NCI-H1105 (cell line): ENCODE measurements at places on chromosomes 5 and 9.
A peak's percentile ranks its signal among the peaks of the same experiment; 100 is the strongest.

GRCh38 chr9:15249042-15249818, 57.8 kb downstream of the TTC39B start:
- no peak for DNase-seq

DNA sequence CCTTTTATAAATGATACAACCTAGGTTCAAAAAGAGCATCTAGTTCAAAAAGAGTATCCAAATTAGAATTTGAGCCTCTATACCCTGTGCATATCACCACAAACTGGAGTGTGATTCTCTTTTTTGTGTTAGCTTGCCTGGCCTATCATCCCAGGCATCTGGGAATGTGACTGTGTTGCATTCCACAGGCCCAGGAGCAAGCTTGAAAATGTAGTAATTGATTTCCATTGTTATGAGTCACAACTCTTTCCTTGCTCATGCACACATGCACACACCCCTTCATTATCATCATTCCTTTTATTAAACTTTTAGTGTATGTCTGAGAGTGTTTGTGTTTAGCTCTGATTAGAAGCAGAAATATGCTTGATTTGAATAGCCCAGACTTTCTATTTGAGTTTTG, 75.2 kb downstream of the FCHO2 start:
- no peak for DNase-seq

- DNase-seq = no peak
These were observed 40.2 kb upstream of the TAS2R1 start for GRCh38 chr5:9670371-9670770.

- DNase-seq = no peak
These were observed 153.6 kb downstream of the TRIO start for GRCh38 chr5:14296533-14297331.

GRCh38 chr9:33379666-33380389, 22.5 kb downstream of the AQP7 start:
- no peak for DNase-seq

DNA sequence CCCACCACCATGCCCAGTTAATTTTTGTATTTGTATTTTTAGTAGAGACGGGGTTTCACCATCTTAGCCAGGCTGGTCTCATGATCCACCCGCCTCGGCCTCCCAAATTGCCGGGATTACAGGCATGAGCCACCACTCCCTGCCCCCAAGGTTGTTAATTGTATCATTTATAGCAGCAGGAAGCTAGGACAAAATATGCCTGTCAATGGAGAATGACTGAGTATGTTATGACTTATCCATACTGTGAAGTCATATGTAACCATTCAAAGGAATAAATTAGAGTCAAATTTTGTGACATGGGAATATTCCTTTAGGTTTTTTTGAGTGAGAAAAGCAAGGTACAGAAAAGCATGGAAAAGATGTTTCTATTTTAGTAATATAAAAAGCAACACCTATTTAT, 3.9 kb upstream of the DAB2 start:
- DNase-seq = no peak

DNA sequence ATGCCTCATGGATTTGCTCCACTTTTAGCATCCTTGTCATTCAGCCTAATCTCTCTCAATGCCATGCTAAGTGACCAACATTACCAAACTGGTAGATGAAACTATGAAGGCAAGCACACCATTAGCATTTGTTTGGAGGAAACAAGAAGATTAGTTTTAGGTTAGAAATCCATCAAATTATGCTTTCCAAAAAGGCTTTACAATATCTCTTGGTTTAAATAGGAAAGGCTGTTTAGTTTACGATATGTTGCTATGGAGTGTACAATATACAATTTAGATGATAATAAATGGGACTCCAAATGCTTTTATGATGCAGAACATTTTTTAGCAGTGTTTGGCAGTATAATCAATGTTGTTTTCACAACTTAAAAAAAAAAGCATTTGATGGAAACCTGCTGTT, 47.8 kb upstream of the CTXN3 start:
- no peak for DNase-seq

DNA sequence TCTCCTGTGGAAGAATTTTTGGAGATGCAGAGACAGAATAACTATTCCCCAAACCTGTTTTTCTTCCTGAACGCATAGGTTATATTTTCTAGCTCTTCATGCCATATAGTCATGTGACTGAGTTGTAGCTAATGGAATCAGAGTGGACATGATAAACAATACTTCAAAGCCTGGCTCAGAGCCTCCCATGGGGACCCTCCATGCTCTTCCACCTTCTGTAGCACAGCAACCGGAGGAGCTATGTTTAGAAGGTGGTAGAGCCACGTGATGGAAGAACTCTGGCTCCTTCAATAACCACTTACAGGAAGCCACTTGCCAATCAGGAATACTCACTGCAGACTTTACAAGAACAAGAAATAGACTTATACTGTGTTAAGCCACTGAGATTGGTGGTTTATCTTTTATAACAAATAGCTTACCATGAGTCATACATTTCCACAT, 39.2 kb downstream of the NADK2 start:
- DNase-seq = no peak

DNA sequence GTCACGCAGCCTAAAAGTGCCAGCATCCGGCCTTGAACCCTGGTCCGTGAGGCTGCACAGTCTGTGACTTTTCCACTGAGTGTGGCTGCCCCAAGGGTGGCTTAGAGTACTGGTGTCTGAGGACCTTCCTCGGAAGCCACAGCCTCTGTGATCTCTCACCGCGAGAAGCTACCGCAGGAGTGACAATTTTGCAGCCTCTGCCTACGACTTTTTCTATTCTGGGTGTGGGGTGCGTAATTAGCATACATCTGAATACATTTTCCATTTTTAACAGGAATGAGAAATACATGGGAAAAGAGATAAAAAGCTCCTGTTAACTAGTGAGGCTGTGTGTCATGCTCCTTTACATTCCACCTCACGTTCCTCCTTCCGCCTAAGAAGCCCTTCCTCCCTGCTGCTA, 48.3 kb upstream of the HRH2 start:
- DNase-seq = no peak

DNA sequence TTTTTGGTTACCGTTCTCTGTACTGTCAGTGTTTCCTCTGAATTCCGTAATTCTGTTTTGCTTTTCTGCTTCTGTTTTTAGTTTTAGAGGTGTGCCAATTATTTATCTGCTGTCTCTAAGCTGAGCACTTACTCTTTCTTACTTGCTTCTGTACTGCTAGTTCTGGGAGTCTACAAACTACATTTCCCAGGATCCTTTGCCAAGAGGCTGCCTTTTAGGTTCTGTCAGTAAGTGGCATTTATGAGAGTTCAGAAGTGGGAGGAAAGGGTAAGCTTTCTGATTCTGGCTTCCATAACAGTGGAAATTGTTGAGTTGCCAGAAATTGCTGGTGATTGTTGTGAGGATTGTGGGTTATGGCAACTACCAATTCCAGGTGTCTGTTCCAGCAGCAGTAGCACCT, 102.4 kb downstream of the OSTF1 start:
- no peak for DNase-seq

DNA sequence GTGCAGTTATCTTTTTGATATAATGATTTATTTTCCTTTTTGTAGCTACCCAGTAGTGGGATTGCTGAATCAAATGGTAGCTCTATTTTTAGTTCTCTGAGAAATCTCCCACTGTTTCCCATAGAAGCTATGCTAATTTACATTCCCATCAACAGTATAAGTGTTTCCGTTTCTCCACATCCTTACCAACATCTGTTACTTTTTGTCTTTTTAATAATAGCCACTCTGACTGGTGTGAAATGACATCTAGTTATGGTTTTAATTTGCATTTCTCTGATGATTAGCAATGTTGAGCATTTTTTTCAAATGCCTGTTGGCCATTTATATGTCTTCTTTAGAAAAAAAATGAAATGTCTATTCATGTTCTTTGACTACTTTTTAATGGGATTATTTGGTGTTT, 94.7 kb downstream of the SERINC5 start:
- DNase-seq = no peak

- DNase-seq = no peak
These were observed 43.2 kb upstream of the FOXE1 start for GRCh38 chr9:97809666-97810344.

GRCh38 chr5:140267201-140267540, 35.7 kb downstream of the PFDN1 start:
- DNase-seq = no peak

DNA sequence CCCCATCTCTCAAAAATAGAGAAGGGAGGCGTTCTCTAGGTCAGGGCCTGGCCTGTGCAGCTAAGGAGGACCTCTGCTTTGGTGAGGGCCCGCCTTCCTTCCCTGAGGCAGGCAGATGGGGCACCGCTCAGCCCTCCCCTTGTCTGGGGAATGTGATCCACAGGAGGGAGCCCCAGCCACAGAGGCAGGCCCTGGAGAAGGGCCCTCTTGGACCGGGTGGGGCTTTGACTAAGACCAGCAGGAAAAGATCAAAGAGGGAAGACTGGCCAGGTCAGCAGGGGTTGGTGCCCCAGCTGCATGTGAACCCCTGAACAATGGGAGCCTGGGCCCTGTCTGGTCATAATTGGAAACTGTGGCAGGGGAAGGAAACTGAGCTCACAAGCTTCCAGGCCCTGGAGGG, 21.9 kb downstream of the PTPA start:
- DNase-seq = no peak

- no peak for DNase-seq
These were observed 216.7 kb downstream of the CDH18 start for GRCh38 chr5:19771174-19771835.

DNA sequence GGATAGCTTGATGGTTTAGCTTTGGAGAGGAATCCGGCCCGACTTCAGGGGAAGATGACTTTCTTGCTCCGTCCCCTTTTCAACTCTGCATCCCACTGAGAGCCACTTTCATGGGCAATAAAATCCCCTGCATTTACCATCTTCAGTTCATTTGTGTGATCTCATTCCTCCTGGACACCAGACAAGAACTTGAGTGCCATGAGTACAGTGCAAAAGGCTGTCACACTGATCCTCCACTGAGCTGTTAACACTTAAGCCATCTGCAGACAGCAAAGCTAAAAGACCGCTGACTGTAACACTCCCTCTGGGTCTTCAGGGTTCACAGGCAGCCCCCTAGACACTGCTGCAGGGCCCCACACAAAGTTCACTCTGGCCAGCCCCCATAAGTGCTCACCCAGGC, 48.3 kb upstream of the TCERG1 start:
- no peak for DNase-seq

DNA sequence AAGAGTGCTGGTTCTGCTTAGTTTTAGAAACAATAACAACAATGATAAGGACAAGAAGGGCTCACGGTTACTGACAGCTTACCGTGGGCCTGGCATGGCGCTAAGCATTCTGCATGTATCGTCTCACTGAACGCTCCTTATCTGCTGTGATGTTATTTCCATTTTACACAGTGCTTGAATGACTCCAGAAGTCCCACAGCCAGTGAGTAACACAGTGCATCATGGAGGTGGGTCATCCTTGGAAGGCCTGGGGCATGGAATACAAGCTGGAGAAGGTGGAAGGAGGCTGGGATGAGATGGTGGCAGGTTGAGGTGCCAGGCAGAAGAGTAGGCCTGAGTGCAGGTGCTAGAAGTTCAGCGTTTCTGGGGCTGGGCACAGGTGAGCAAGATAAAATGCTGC, 36.5 kb upstream of the FAT2 start:
- no peak for DNase-seq

DNA sequence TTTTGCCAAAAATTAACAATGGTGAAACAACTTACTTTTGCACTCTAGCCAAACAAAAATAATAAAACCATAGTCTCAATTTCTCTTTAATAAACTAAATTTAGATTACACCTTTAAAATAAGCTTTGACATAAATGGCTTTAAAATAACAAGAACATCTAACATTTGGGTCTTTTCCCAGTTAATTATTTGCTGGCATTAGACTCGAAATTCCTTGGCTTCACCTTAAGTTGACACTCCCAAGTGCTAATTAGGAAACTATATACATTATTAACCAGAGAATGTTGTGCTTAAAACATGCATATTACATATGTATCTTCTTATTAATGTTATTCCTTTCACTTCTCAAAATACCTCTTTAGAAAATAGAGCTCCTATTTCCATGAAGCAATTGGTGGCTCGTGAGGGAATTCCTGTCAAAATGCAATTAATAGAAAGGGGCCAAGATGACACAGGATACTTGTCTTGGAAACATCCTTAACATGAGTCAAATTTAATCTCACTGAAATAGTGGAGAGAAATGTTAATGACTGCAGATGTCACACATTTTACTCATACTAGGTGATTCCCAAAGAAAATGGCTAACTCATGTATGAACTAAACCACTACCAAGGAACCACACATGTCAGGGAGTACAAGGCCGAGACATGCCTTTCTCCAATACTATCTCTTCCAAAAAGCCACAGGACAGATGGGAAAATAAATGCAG, 932.9 kb upstream of the DMAC1 start:
- DNase-seq = no peak

DNA sequence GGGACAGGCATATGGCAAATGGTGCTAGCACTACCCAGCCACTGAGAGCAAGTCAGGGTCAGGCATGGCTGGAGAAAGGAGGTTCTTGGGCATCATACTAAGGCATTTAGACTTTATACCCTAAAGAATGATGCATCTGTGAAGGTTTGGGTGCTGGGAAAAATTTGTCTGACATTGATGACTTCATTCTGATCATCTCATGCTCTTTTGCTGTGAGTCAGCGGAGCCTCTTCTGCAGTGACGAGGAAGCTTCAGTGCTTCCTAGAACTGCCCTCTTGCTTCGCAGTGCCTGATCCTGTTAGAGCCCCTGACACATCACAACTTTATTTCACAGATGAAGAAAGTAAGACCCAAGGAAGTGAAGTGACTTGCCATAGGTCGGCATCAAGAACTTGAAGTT, 266.6 kb upstream of the GAS1 start:
- no peak for DNase-seq

DNA sequence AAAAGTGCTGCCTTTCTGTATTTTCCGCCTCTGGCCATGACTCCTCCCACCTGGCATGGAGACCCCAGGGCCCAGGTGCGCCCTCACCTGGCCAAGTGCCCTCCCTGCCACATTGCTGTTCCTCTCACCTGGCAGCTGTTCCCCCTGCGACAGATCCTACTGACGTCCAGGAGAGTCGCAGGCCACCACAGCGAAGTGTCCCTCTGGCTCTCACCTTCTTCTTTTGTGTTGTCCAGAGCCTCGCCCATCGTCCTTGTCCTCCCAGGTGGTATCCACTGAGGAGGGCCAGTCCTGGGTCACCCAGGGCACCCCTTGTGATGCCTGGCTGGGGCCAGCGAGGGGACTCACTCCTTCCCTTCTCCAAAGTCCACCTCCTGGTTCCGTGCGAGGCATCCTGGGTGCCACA, 2.6 kb downstream of the NKD2 start:
- peak; percentile 64 for DNase-seq

GRCh38 chr5:149944666-149945065, at the start of gene PDE6A:
PDE6A (minus strand) TSS chr5:149944793; CDS start chr5:149944673, 120 bp downstream.
- DNase-seq = no peak

- no peak for DNase-seq
These were observed 3.2 kb upstream of the TNC start for GRCh38 chr9:115121181-115121580.

DNA sequence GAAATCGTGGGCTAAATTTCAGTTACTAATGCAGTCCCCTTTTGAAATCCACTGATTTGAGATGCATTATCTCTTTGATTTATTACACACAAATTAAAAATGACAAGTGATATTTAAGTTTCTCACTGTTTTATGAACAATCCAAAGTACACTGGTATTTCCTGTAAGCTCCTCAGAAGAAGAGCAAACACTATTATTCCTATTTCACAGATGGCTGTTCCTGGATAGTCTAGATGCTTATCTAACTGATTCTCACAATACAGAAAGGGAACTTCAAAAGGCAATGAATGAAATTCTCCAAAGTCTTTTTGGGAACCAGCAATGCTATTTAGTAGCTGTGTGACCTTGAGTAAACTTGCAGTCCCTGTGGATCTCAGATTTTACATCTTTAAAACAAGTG, 404.7 kb upstream of the DAB2 start:
- no peak for DNase-seq
